Urinary bladder (tissue), 4 donors: ENCODE measurements at places on chromosomes 3 and 15. TPM values are rescaled to one million over a fixed set of nuclear protein-coding genes. Genes with fewer than 3 reads are reported as not detected.

CFAP92 gene
- 1.9 TPM for total RNA-seq

TIGIT gene
- total RNA-seq = 0.21 TPM

P2RY13 gene
- total RNA-seq = 2.3 TPM

SOX14 gene
- not detected for total RNA-seq

EXD1 gene
- total RNA-seq = not detected

TTLL13 gene
- not detected for total RNA-seq

ACTC1 gene
- 187 TPM for total RNA-seq

GALNT15 gene
- 6.0 TPM for total RNA-seq

FANCD2OS gene
- not detected for total RNA-seq

GREM1 gene
- 8.7 TPM for total RNA-seq

MYLK gene
- 1,524 TPM for total RNA-seq

LINS1 gene
- 52.4 TPM for total RNA-seq

TPM1 gene
- total RNA-seq = 1,685 TPM

C3orf20 gene
- total RNA-seq = 0.26 TPM

CTXN2 gene
- not detected for total RNA-seq

TGM5 gene
- 0.26 TPM for total RNA-seq

ACVR2B gene
- total RNA-seq = 11.7 TPM

GP9 gene
- not detected for total RNA-seq

FBXO40 gene
- not detected for total RNA-seq

LAMB2 gene
- 429 TPM for total RNA-seq

PIK3R4 gene
- 36.1 TPM for total RNA-seq

ADGRG7 gene
- total RNA-seq = 0.11 TPM

C3orf70 gene
- total RNA-seq = 29.9 TPM

SAMD7 gene
- total RNA-seq = not detected

CELSR3 gene
- total RNA-seq = 0.79 TPM

HIGD2B gene
- total RNA-seq = not detected

HYAL2 gene
- 44.0 TPM for total RNA-seq

FGF12 gene
- total RNA-seq = 4.5 TPM

SKIL gene
- 124 TPM for total RNA-seq

GABRR3 gene
- total RNA-seq = 0.11 TPM

NSUN3 gene
- total RNA-seq = 41.4 TPM

MOBP gene
- total RNA-seq = 0.05 TPM

ARRDC4 gene
- 36.7 TPM for total RNA-seq

ETFA gene
- 117 TPM for total RNA-seq
